ENCODE measurements at places on chromosomes 1 and 21.

DNA sequence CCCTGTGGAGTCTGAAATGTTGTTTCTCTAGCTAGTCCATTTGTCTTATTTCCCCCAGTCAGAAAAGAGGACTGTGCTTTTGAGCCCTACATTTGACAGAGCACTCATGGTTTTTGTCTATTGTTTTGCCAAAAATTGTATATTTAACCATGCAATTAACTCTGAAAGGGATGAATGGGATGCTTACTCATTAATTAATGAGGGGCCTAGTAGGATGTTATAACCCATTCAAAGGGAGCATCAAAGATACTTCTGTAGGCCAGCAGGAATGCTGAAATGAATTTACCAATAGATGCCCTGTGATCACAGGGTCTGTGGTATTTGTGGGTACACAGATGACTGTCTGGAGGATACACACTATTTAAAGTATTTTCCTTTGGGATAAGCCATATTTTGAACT is 147.7 kb downstream of the FCRL5 start:
- DNase-seq: no peak

- no peak for DNase-seq
These were observed 128.2 kb downstream of the EIF4G3 start for GRCh38 chr1:21048462-21048861.

GRCh38 chr1:56527548-56528302 is 51.6 kb downstream of the PLPP3 start:
- DNase-seq: no peak

GRCh38 chr21:41478319-41479177 is 29.4 kb downstream of the TMPRSS2 start:
- DNase-seq: peak; percentile 32

DNA sequence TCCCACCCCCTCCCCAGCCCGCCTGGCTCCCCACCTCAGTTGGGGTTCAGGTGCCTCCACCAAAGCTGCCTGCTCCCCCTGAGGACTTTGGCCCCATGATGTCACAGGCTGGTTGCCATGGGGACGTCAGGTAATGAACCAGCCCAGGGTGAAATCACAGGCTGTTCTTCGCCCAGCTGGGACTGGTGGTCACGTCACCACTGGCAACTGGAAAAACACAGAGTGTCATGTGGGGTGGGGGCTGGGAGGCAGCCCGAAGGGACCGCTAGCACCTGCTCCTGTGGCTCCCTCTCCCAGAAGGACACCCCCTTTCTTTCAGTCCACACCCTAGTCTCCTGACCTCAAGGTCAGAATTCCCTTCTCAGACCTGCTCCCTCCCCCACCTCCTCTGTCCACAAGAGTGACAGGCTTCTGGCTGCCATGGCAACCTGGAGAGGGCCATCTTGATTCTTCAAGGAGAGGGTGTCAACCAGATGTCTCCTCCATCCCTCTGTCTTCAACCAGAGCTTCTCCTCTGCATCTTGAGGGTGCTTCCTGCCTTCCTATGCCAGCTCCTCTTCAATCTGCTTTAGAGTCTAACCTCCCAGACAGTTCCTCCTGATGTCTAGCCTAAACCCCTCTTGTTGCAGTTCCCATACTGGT is 6.2 kb downstream of the FAM131C start:
- DNase-seq: no peak

DNA sequence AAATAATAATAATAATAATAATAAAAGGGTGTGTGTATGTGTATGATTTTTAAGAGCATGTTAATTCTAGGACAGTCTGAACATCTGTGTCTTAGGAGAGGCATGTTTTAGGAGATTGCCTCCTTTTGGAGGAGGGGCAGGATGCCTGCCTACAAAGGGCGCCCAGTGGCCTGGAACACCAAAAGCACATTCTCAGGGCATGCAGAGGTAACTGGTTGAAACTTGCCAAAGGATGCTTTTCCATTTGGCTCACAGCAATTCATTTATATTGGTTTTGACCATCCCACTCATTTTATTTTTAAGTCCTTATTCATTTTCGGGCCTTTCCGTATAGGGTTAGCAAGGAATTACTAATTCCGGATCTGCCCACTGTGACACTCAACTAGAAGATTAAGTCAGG is 21.1 kb upstream of the LAMC2 start:
- DNase-seq: no peak

GRCh38 chr1:214917081-214917635 is 165.4 kb upstream of the KCNK2 start:
- DNase-seq: no peak

GRCh38 chr1:221891708-221892107 is 149.8 kb upstream of the DUSP10 start:
- no peak for DNase-seq

GRCh38 chr1:212042436-212042835 is 6.9 kb downstream of the DTL start:
- no peak for DNase-seq

GRCh38 chr1:25068316-25068715 is 138.2 kb upstream of the RUNX3 start:
- DNase-seq: no peak

DNA sequence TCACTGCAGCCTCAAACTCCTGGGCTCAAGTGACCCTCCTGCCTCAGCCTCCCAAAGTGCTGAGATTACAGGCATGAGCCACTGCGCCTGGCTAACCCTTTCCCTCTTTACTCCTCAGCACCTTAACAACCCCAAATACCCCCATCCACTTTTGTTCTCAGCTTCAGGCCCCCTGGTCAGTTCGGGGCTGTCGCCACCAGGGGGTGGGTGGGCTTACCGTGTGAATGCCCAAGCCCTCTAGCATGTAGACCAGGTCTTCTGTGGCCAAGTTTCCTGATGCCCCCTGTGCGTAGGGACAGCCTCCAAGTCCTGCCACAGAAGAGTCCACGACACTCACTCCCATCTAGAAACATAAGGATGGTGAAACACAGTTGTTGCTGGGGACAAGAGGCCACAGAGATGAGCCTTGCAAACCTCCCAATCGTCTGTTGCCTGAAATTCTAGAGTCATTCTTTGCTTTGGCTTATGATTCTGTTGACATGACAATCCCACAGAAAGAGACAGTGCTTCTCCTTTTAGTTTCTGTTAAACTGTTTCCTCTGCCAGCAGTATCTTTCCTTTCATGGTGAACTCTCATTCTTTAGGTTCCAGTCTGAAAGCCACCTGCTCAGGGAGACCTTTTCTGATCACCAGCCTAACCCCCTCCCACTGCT is 3.8 kb upstream of the GALE start:
- peak; percentile 44 for DNase-seq

GRCh38 chr1:56396581-56396980 is 182.8 kb downstream of the PLPP3 start:
- no peak for DNase-seq

DNA sequence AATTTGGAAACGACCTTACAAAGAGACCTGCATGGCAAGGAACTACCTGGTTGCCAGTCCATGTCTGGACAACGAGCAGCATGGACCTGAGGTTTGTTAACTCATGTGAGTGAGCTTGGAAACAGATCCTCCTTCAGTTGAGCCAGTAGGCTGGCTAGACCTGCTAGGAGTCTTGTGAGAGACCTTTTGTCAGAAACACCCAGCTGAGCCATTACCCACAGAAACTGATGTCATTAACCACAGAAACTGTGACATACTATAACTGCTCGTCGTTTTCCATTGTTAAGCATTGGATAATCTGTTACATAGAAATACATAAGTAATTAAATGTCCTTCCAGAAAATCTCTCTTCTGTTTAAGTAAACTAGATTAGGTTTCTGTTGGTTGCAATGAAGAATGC is 211.1 kb upstream of the C21orf91 start:
- DNase-seq: no peak

DNA sequence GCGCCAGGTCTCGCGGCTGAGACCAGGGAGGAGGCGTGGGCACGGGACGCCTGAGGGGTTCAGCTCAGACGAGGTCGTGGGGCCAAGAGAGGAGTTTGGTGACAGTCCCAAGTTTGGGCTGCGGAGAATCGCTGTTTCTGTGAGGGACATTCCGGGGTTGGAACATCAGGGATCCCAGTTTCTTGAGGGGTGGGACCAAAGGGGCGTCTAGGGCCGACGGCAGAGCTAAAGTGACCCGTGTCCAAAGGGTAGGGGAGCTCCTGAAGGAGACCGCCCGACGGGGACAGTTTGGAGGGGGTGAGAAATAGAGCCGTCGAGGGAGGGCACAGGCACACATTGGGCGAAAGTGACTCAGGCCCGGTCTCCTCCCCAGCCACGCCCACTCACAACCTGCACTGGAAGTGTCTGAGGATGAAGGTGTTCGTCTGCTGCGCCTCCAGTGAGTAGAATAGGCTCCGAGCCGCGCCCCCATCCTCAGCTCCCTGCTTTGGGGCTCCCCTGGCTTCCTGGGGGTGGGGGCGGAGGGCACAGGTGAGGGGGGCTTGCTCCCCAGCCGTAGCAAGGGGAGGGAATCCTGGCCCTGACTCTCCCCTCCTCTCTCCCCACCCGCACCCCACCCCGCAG is 7.0 kb downstream of the EFNA3 start:
- DNase-seq: no peak

DNA sequence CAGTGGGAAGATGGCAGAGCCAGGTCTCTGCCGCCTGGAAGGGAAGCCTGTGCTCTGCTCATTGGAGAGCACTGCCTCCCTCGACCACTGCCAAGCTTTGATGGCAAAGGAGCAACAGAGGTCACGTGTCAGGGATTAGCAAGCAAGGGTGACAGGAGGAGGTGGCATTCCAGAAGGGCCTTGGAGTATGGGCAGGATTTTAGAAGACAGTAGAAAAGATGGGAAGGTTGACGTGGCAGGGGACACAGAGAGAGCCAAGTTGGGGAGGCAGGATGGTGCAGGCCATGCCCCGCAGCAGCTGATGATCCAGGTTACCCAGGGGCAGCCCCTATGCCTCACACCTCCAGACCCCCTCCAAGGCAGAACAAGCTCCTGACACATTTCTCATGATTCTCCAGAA is 21.9 kb upstream of the LBR start:
- no peak for DNase-seq

DNA sequence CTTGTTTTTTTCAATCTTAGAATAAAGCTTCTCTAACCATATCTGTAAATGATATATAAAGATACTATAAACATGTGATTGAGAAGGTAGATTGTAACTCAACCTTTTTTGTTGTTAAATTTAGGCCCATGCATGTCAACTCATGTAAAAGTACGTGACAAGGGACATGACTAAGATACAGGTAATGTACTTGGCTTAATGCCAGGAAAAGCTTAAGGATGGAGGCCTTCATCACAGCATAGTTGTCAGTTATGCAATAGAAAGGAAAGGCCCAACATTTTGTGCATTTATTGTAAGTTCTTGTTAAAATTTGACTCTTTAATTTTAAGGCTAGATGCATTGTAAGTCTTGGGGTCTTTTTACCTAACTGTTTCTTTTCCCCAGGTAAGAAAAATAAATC is 305.1 kb downstream of the LTN1 start:
- no peak for DNase-seq

GRCh38 chr1:41657679-41658295 is 173.3 kb upstream of the EDN2 start:
- DNase-seq: no peak

DNA sequence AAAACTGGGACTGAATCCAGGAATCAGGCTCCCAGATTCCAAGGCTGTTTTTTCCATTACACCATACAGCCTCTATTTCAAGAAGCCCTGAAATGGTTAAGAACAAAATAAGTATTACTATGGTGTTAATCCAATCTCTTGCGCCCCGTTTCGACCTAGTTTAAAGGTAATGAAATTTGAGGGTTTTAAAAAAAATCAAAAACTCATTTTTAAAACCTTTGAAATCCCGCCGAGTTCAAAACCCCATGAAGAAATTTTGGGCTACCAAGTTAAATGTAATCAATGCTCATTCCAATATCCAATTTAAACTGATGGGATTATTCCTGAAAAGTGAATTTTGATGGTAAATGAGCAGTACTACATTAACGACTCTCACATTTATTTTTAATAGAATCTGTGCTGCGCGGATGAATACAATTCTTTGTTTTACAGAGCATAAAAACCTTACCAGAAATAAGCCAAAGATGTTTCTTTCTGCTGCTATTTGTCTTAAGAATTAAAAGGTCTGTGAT is 767 bp upstream of the EGLN1 start:
- no peak for DNase-seq

DNA sequence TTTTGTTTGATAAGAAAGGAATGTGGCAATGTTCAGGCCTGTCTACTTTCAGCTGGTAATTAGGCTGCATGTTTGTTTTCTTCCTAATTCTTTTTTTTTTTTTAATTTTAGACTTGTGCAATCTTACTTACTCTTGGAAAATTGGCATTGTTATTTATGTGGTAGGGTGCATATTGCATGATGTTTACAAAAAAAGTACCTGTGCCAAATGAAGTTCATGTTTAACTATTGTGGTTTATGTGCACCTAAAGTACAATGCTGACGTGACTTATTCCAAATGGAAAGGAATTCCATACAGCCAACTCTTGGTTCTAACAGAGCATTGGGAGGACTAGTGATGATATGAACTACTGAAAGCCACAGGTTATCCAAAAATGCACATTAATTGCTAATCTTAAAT is 51.0 kb downstream of the KCNK2 start:
- no peak for DNase-seq

DNA sequence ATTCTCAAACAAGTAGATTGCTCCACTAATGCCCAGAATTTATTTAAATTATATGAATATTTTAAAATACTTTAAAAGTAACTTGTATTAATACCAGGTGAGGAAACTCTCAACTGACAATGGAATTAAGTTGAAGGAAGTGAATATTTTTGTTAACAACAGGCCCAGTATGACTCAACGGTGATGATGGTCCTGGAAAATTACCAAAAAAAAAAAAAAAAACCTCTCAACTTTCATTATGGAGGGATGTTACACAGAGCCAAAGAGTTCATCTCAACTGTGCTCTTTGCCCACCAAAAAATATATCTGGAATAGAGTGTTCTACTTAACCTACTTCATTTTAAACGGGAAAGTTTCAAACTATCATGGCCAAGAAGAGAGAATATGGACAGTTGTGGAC is 28.3 kb downstream of the CFH start:
- no peak for DNase-seq

GRCh38 chr21:41709965-41710822 is 56.7 kb downstream of the RIPK4 start:
- DNase-seq: no peak

DNA sequence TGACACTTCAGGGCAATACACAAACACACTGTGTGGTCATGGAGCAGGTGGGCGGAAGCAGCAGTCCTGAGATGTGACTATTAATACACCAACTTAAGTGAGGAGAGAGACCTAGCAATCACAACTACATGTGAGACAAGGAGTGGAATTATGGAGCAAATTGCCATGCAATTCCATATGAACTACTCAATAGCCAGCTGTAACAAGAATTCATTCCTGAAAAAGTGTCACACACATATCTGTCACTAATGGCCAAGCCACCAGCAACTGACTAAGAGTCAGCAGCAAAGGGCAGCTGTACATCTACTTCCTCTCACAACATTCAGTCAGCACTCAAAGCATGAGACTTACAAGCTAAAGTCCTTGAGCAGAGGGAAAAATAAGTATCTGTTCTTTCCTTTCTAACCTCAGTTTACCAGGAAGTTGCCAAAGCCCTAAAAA is 46.2 kb downstream of the GPR3 start:
- DNase-seq: no peak
